ENCODE measurements at places on chromosomes 2 and 18.

DNA sequence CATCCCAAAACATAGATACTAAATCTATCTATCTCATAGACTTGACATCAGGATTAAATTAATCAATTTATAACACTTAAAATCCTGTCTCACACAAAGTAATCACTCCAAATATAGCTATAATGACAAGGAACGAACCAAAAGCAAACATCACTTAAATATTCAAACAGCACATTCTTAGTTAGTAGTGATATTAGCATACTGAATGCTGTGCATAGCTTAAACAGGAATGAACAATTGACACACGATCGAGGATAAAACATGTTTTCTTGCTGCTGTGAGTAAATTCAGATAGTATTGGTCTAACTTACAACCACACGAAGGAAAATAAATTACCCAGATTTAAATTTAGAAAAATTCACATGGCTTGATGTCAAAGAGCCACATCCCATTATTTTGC is 58.9 kb upstream of the SNTG2 start:
- DNase-seq = no peak

GRCh38 chr2:105714141-105714540 is 30.6 kb upstream of the NCK2 start:
- DNase-seq = no peak

DNA sequence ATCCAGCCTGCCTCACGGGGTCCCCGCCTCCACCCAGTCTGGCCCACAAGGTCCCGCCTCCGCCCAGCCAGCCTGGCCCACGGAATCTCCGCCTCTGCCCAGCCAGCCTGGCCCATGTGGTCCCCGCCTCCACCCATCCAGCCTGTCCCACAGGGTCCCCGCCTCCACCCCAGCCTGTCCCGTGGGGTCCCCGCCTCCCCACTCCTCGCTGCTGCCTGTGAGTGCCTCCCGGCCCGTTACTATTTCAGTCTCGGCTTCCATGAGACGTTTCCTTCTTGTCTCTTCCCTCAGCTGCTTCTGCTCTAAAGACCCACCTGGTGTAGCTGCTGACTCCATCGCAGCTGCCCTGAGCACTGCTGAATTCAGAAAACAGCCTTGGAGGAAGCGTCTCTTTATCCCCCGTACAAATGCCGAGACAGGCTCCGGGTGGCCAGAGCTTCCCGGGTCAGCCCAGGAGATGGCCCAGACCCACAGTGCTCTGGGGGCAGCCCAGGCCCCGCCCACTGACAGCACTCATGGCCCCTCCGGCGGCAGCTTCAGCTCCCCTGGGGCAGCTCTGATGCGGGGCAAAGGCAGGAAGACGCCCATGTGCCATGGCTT is 69.8 kb downstream of the NFATC1 start:
- no peak for DNase-seq

GRCh38 chr18:4888251-4889040 is 308.6 kb downstream of the AKAIN1 start:
- DNase-seq = no peak

DNA sequence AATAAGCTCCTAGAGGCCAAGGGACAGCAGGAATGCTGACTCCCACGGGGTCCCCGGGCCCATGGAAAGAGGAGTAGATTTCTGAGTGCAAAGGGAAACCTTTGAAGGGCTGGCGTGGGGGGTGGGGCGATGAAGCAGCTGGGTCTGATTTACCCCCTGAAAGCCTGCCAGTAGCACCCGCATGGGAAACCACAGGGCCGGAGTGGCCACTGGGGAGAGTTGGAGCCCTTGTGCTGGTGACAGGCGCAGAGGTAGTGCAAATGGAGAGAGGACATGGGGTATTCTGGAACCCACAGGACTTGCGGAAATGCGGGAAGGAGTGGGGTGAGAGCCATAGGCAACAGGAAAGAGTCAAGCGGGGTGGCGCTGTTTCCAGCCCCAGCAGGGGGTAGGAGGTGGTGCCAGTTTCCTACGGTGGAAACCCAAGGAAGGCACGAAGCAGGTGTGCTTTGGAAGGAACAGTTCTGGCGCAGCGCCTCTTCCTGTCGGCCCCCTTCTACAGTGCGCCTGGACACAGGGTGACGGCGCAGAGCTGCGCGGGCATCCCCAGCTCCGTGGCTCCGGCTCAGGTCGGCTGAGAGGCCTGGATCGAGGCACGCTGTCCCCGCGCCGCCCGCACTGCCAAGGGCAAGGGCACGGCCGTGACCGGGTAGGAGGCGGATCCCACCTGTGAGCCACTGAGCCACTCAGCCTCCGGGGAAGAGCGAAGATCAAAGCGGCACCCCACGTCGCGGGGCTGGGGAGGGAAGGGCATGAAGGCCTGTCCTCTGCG is 149.0 kb upstream of the GLI2 start:
- DNase-seq = no peak

DNA sequence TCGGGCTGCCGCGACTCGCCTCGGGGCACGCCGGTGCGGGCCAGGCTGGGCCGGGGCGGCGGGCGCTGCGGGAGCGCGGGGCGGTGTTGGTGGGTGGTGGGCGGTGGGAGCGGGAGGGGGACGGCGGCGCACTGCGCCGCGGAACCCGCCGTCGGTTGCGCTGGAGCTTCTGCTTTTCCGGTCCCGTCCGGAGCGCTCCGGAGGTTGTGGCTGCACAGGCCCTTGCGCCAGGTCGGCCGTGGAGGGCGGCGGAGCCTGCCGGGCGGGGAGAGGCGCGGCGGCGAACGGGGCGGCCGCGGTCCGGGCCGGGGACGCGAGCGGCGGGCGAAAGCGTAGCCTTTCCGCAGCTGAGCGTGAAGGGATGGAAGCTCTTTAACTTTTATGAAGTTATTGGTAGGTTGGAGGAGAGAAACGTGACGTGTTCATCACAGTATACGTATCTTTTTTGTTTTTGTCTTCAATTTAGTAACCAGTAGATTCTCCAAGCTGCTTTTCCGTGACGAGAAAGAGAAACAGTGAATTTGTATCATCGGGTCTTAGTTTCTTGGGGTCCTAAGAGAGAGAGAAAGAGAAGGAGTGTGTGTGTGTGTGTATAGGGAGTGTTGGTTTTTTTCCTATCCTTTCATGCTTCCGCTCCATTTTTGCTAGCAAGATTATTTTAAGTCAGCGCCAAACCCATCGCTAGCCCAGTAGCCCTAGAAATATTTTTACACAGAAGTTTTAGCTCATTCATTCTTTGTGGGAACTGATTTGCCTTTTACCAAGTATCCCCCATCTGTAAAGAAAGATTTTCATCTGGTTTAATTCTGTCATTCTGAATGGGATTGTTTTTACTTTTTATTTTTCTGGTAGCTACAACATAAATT is 535 bp downstream of the ATG4B start:
- DNase-seq = no peak

DNA sequence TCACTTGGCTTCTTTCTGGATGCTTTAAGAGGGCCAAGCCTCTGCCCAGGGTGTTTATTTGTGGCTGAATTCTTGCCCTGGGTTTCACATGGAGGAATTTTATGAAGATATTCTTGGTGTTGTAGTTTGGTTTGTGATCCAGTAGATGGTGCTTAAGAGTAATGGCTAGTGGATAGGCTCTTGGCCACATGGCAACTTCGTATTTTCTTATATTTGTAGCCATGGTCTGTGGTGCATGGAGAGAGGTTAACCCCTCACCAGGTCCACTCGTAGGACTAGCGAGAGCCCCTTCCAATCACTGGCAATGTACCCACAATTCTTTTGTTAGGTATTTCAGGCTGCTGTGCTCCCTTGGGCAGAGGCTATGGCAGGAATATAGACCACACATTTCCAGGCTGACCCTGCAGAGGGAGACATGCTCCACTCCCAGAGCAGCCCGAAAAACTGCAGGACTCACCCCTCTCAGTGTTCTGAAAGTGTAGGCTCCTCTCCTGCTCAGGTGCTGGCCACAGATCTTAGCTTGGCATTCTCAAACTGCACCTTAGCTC is 582.1 kb upstream of the SETBP1 start:
- no peak for DNase-seq

DNA sequence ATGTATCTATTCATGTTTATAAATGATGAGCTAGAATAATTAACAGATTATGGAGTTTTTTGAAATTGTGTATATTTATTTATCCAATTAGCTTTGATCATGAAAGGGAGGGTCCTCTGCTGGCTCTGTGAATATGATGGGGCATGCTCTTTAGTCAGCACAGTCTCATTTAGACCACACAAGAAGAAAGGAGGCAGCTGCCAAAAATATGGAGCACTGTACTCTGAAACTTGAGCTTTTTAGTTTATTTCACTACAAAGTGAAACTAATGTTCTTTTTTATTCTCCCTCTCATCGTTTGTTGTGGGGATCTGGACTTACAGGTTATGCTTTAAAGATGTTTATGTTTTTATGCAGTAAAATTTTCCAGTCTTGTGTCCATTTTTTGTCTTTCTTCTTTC is 266.9 kb upstream of the GULP1 start:
- DNase-seq = no peak

DNA sequence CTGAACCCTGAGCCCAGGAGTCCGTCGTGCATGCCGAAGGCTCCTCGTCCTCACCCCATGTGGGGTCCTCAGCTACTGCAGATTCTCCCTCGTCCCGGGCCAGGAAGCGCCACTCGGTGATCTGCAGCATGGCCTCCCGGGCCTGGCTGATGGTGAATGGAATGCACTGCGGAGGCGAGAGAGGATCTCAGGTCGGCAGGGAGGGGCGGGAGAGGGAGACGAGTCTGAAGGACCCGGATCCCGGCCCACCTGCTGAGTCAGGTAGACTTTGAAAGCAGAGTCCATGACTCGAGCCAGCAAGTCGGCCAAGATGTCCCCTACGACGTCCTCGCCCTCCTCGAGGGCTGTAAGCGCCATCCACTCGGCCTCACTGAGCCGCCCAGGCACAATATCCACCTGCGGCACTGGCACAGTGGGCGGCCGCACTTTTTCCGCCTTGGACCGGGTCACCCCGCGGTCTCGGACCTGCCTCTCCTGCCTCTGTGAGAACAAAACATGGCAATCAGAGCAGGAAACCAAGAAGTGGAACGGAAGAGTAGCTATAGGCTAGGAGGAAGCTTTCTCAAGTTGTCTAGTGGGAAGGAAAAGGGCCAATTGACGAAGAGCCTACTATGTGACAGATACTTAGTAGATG is 5.5 kb downstream of the C2orf81 start:
- no peak for DNase-seq

DNA sequence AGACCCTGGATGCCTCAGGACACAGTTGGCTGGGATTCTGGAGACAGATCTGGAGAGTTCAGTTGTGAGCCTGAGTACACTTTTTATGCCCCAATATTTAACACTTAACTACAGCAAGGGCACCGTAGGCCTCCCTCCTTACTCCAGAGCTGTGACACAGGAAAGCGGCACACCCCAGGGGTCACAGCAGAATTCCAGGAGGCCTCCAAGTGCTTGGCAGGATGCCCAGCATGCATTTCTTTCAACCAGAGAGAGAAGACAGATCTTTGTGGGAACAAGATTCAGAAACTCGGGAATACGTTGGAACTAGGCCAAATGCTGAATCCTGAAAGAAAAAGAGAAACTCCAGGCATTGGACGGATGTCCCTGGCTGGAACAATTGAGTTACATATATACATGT is 199.2 kb upstream of the NT5C1B start:
- DNase-seq = peak; percentile 23

- DNase-seq = no peak
Observed at GRCh38 chr2:46747297-46747818, 168.2 kb downstream of the MCFD2 start.

GRCh38 chr2:210435439-210435838 is 41.1 kb downstream of the LANCL1 start:
- no peak for DNase-seq

- DNase-seq = no peak
Observed at GRCh38 chr2:6648596-6649247, 217.0 kb downstream of the CMPK2 start.

DNA sequence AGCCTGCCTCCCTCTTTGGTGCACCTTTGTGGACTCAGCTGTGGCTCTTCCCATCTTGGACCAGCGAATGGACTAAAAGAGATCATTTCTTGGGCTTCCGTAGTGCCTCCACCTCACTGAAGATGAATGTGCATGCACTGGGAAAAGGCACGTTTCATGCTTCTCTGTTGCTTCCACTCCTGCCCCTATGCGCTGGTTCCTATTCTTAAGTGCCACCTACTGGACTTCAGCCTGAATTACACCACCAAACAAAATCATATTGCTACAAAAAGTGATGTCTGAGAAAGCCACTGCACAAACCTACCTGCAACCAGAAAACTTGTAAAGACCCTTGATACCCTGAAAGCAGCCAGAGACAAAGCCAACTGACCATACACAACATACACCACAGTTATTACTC is 695.6 kb downstream of the TSN start:
- peak; percentile 10 for DNase-seq

GRCh38 chr2:241226723-241227572 is 38.5 kb downstream of the ANO7 start:
- no peak for DNase-seq

GRCh38 chr2:74253971-74254310 is 55.5 kb downstream of the MTHFD2 start:
- no peak for DNase-seq

DNA sequence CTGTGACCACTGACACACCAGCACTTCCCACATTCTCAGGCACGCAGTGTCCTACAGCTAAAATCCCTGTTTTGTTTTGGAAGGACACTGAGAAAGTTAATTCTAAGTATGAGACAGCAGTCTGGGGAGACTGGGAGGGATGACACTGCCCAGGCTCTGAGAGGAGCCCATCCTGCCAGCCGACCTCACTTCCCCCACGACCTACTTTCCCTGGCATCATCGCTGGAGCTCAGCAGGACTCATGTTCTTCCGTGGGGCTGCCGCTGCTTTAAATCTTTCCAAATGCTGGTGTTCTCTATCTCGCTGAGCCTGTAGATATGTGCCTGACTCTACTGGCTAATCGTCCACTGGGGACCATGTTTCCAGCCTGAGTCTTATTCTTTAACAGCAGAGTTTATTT is 68.8 kb upstream of the TMEM200C start:
- no peak for DNase-seq

DNA sequence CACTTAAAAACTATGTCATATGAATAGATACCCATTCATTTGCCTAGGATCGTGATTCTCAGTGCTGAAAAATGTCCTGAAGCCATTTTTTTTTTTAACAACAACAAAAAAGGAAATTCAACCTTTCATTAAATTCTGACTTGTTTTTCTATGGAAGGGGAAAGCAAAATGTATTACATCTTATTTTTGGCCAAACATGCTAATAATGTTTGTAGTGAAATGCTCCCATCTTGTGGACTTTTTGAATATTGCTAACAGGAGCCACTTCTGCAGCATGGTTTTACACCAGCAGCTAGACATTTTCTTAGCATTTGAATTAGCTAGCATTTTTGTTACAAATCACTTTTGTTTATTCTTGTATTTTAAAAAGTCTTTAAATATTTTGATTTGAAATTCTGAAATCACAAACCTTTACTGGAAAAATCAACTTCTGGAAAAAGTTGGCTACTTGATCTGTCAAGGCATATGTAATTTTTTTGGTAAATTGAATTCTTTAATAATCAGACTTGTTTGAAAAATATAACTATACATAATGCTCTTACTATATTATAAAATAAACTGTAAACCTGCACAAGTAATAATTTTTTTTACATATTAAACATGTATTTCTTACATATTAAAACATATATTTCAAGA is 75.8 kb downstream of the KIDINS220 start:
- DNase-seq = peak; percentile 12
